C1 segment of cervical spinal cord (tissue), 14 donors: ENCODE measurements at places on chromosomes 7 and 10.

DNA sequence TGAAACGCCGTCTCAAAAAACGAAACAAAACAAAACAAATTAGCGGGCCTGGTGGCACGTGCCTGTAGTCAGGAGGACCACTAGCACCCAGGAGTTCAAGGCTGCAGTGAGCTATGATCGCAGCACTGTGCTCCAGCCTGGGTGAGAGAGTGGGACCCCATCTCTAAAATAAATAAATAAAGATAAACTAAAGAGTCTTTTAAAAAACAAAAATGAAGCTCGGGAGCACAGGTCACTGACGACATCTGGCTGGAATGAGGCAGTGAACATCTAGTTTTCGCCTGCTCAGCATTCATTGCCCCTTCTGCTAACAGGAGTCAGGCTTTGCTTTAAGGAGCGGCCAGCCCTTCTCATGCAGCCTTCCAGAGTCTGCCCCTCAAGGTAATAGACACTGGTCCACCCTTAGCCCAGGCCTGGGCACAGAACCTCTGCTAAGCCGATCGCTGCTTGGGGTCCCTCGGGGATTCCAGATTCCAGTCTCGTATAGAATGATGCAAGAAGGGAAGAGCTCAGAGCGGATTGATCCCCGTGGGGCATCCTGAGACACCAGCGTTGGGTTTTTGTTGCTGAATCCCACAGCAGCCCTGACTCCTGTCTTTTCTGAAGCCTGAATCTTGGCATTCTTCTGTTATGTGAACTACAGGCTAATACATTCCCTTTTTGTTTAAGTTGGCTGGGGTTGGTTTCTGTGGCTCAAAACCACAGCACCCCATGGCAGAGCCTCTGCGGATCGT is 14.2 kb upstream of the FOXK1 start:
- no peak for DNase-seq

DNA sequence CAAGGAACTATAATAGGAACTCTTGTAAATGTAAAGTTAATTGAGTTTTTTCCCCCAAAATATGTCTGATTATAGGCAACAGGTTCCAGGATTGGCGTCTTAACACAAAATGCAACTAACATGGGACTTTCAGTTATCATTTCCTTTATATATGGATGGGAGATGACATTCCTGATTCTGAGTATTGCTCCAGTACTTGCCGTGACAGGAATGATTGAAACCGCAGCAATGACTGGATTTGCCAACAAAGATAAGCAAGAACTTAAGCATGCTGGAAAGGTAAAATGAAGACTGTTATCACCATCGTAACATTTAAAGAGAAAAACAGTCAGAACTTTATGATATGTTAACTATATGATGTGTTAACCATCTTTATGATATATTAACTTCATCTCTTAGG is 63.7 kb downstream of the SP8 start:
- DNase-seq: no peak

DNA sequence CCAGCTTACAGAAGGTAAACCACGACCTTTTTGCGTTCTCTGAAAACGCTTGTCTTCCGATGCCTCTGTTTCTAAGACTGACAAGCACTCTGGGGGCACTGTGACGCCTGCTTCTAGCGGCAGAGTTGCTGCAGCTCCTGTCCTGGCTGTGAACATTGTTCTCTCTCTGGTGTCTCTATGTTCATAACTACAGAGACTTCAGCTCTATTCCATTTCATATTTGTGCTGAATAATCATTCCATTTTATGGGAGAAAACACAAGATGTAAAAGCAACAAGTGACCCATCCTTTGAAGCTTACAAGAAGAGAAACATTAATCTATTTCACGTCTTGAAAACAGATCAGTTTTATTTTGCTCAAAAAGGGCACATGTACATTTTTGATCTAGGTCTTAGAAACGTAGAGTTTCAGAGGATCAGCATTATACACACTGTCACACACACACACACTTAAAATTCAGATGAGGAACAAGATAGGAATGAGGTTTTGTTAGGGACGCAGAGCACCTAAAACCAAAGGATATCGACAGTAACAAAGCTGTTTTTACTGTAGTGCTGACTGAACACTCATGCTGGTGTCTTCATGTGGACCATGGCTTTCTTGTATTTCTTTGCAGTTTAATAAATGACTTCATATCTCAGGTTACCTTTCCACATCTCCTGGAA is 3.0 kb downstream of the IKZF1 start:
- no peak for DNase-seq

DNA sequence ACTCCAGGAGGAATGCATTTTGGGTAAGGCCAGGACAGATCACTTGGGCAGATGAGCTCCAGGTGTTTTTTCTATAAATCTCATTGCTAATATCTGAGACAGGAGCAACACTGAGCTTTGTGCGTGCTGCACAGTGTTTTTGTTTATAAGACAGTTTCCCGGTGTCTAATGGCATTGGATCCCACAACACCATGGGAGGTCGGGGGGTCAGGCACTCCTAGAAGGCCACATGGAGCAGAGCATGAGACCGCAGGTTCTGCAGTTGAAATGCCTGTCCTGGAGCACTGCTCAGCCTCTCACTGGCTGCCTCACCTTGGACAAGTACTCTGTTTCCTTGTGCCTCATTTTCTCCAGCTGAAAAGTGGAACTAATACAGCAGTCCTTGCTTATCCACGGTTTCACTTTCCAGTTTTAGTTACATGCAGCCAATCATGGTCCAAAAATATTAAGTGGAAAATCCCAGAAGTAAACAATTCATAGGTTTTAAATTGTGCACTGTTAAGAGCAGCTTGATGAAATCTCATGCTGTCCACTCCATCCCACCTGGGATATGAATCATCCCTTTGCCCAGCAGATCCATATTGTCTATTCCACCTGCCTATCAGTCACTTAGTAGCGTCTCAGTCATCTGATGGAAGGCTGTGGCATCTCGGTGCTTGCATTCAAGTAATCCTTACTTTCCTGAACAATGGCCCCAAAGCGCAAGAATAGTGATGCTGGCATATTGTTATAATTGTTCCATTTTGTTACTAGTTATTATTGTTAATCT is 35.2 kb downstream of the ATXN7L1 start:
- no peak for DNase-seq

- no peak for DNase-seq
Observed at GRCh38 chr10:81875467-81876252, 666 bp downstream of the NRG3 start.

DNA sequence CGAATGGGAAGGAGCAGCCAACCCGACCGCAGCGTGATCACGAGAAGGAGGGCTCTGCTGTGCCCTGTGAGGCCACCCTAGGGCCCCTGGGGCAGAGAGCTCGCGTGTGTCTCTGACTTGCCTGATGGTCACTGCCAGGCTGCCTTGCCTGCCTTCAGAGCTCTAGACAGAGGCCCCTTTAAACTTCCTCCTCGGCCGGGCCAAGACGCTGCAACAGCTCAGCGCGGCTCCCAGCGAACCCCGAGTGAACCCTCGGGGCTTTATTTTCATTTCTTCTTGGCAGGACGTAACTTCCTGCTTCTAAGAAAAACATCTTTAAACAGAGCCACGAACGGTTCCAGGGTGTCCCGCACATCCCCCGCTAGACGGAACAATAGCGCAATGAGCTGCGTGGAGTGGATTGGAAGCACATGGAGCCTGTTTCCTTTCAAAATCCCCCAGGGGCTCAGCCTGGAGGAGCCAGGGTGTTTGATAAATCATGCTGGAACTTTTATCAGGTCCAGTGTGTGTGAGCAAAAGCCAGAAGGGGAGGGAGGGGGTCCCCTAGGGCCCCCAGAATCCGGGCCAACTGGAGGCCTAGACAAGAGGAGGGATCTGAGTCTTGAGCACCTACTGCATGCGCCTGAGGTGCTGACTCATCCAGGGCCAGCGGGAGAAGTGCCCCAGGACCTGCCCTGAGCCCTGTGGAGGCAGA is 134.1 kb upstream of the GDF10 start:
- peak; percentile 40 for DNase-seq

DNA sequence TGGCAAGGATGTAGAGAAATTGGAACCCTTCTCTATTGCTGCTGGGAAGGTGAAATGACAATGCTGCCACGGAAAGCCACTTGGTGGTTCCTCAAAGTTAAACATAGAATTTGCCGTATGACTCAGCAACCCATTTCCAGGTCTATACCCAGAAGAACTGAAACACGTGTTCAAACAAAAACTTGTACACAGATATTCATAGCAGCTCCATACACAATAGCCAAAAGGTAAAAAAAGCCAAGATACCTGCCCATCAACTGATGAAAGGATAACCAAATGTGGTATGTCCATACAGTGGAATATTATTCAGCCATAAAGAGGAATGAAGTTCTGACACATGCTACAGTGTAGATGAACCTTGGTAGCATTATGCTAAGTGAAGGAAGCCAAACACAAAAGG is 39.1 kb downstream of the LHPP start:
- DNase-seq: no peak

DNA sequence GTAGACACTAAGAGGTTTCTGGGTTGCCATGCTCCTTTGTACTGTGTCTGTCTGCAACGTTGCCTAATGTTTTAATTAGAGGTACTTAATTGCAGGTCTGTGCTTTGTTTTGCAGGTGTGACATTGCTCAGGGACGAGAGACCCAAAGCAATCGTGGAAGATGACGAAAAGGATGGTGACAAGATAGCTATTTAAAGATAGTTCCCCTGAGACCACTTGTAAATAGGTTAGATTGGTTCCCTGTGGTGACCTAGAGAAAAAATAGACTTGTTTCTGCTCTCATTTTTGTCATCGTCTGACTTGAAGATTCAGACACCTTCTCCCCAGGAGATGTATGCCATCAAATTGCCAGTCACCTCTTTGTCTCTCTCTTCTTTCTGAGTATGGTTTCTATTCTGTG is 20.1 kb downstream of the PPP1R17 start:
- no peak for DNase-seq

- no peak for DNase-seq
Observed at GRCh38 chr10:63431962-63432797, 33.6 kb downstream of the JMJD1C start.

DNA sequence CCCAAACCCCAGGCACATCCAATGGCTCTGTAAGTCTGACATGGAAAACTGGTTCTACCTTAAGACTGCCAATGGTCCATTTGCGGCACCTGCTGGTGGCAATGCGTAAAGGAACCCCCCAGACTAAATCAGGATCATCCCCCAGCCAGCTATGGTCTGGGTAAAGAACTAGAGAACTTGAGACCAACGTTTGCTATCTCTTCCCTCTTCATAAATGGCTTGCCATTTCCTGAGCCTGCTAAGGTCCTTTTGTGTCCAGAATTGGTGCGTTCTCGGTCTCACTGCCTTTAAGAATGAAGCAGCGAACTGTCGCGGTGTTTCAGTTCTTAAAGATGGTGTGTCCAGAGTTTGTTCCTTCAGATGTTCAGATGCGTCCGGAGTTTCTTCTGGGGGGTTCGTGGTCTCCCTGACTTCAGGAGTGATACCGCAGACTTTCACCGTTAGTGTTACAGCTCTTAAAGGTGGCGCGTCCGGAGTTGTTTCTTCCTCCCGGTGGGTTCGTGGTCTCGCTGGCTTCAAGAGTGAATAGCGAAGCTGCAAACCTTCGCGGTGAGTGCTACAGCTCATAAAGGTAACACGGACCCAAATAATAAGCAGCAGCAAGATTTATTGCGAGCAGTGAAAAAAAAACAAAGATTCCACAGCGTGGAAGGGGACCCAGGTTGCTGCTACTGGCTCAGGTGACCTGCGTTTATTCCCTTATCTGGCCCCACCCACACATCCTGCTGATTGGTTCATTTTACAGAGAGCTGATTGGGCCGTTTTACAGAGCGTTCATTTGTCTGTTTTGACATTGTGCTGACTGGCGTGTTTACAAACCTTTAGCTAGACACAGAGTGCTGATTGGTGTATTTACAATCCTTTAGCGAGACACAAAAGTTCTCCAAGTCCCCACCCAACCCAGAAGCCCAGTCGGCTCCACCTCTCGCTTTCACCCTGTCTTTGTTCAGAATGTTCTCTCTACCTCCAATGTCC is 95.4 kb downstream of the ELMO1 start:
- no peak for DNase-seq

- DNase-seq: no peak
Observed at GRCh38 chr10:86103391-86104101, 263.0 kb downstream of the GRID1 start.

GRCh38 chr10:94232711-94233383 is 129.9 kb downstream of the NOC3L start:
- no peak for DNase-seq
